Dermis blood vessel endothelial cell (primary cell): ENCODE measurements at places on chromosomes 11 and 22.
A peak's percentile ranks its signal among the peaks of the same experiment; 100 is the strongest.

DNA sequence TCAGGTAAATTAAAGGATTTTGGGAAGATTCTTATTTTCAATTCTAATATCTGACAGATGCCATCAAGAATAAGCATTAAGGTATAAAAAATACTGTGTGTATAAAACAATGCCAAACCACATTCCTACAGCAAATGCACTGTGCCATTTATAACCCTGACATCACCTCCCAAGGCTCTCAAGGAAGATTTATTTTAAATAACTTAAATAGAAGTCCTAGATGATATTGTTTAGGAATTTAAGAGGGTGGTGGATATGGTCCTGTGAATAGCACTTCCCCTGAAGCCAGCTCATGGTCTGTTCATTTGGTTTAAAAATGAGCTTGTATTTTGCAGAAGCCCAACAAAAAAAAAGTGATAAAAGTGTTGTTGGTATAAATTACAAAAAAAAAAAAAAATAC lies 32.1 kb downstream of the PPIL2 start:
- no peak for DNase-seq

DNA sequence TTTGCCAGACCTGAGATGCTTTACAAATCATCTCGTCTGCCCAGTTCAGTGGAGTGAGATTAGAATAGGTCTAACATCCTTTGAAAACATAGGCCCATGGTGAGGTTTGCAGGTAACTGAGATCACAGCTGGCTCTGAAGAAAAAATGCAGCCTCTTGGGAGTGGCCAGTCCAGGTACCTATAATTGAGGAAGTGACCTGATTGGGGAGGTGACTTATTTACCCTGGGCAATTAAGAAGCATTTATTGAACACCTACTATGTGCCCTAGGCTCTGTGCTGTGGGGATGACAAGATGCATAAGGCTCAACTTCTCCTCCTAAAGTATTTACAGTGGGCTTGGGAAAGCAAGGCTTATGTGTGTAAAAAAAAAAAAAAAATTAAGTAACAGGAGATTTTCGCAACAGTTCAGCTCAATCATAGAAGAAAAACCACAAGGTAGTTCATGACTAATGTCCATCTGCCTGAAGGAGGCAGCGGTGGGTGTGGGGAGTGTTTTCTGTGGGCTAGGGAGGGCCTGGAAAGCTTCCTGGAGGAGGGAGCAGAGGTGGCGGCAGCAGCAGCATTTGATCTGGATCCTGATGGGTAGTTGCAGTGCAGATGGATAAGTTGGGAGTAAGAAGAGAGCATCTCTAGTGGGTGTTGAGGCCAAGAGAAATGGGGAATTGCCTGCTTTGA lies 16.1 kb downstream of the MICAL2 start:
- DNase-seq = no peak

DNA sequence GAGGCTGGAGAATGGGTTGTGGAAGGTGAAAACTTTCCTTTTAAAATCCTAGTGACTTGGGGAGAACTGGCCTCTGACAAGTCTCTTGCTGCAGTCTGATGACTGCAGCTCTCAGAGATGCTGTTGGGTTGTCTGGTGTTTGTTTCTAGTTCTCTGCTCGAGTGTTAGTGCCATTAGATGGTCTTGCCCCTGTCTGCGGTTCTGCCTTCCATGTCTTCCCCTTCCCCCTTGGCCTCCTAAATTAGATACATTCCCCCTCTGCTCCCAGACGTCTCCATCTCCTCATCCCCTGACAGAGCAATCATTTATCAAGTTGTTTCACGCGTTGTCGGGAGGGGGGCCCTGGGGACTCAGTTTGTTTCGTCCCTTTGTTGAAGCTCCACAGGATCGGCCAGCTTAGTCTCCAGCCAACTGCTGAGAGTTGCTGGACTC lies 67.7 kb downstream of the CECR2 start:
- no peak for DNase-seq

DNA sequence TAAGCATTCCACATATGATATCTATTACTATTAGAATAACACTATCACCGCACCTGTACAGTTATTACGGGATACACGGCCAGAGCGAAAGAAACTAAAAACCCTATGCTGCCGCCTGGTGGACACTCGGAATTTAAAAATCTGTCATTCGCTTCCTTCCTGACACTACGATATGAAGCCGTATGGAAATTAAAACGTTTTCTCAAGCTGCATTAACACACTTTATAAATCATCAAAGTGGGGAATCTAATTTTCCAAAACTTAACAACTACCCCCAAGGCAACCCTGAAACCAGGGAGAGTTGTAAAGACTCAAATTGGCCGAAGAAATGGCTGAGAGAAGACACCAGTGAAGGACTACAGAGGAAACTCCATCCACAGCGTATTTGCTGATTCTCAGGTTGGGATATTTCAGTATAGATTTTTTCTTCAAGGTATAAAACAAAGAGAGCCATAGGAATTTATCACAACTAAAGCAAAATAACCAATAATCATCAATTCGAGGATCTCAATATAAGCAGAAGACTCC lies 1.4 kb downstream of the CCDC73 start:
- peak; percentile 65 for DNase-seq

GRCh38 chr11:44589301-44589700 lies 23.8 kb downstream of the CD82 start:
- DNase-seq = no peak

DNA sequence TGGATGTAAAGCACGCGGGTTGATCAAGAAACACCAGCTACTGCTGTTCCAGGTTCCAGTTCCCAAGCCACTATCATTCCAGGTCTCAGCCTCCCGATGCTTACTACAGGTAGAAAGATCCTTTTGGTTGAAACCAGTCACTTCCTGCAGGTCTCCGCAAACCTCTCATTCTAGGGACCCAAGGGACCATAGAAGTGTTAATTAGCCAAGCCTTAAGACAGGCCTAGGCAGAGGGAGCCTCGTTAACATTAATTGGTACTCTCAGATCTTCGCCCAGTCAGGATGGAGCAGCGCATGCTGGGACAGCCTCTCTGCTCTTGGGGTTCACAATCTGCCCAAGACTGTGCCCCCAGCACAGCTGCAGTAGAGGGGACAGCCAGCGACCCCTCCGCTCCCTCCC lies 11.2 kb upstream of the OAF start:
- no peak for DNase-seq

- peak; percentile 15 for DNase-seq
These were observed 710 bp upstream of the THY1 start for GRCh38 chr11:119423509-119424254.

DNA sequence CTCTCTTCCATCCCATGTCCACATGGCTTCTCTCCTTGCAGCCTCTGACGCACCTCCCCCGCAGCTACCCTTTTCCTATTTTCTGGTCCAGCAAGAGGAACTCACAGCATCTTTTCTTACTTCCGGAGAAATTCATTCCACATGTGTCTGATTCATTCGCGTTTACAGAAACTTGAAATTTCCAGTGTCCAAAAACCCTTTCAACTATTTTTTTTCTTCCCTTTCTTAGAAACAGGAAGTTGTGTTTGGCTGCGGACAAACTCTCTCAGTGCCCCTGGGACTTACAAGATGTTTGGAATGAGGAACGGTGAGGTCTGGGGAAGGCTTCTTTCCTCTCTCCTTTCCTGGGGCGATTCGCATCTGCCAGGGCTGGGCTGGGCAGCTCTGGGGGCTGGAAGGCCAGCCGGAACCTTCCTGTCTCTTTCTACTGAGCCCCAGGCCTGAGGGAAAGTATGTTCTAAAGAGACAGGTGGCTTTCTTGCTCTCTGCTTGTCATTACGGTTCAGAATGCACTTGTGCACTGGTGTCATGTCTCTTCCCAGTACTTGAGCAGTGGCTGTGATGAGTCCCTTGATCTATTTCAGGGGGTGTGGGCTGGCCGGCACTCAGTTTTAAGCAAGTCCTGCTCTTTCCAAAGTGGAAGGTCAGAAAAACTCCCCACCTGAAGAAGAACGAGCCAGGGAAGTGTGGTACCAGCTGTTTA lies 27.5 kb downstream of the ADAMTS8 start:
- no peak for DNase-seq

DNA sequence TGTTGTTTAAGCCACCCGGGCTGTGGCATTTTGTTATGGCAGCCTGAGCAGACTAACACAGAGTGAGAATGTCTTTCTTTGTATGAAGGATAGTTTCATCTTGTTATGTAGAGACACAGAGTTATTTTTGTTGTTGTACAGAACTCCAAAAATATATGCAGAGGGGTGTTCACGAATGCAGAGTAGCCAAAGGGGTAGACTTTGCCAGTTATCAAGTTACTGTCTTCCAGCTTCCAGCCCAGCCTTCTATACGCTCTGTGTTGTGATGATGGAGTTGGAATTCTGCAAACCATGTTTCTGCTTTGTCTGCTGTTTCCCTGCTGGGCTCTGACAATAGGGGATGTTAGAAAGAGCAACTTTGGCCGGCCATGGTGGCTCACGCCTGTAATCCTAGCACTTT lies 44.1 kb downstream of the RPS6KA4 start:
- no peak for DNase-seq

- DNase-seq = peak; percentile 73
These were observed 15.4 kb upstream of the SOX10 start for GRCh38 chr22:37999640-38000272.

DNA sequence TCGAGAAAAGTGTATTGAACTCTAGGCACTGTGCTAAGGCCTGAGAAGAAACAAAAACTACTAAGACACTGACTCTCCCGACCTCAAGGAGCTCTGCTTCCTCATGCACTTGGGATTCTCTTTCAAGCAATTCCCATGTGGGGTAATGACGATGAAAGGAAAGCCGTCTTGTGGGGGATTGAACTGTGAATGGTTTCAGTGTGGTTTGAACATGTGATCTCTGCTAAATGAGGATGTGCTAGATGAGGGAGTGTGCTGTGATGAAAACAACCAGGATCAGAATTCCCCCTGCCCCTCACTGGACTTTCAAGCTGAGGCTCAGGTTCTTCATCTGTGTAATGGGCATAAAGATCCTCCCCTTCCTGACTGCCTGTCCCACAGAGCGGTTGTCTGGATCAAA lies 74.9 kb downstream of the DEPDC5 start:
- DNase-seq = no peak

- DNase-seq = peak; percentile 67
These were observed 9.8 kb downstream of the NRXN2 start for GRCh38 chr11:64713016-64713707.

DNA sequence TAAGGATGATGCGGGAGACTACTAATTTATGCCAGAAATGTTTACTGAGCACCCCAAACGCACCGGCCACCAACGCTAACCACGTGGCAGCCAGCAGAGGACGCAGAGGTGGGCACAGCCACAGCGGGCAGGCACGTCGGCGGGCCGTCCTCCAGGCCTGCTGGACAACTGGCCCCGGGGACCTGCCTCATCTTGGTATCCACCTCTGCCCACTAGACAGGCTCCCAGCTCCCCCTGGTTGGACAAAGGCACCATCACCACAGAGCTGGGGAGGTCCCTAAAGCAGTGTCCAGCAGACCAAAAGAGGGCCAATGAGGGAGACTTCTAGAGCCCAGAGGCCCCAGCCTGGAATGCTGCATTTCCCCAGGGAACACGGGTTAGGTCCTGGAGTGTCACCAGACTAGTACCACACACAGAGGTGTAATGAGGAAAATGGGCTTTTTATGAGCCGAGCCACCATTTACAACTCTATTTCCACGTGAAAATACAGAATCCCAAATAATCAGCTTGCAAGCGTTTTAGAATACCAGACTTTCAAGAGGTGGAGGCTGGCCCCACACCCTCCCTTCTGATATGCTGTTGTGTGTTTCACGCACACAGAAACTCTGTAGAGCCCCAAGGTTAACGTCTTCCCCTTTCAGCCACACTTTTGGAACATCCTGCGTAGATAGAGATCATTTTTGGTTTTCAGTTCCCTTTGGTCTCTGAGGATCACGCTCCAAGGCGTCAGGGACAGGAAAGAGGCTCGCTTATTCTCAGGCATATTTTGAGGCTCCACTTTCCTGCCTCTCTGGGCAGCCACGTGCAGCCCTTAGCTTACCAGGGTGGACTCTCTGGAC lies 23.7 kb upstream of the BID start:
- DNase-seq = no peak

- DNase-seq = no peak
These were observed 704.8 kb downstream of the DLG2 start for GRCh38 chr11:84922212-84922805.

DNA sequence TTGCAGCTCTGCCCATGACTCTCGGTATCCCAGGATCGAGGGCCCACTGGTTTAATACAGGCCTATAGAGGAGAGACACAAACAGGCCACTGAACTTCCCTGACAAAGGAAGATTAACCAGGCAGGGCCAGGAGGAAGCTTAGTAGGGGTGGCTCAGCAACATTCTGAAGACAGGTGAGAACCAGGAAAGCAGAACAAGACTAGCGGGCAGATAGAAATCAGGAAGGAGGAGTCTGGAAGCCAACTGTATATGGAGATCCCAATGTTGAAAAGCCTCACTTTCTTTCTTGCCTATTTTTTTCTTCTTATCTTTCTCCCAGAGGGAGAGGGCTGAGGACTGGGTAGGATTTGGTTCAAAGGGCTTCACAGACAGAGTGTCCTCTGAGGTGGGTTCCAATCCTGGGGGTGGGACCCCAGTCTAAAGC lies 5.4 kb downstream of the PI4KA start:
- no peak for DNase-seq

DNA sequence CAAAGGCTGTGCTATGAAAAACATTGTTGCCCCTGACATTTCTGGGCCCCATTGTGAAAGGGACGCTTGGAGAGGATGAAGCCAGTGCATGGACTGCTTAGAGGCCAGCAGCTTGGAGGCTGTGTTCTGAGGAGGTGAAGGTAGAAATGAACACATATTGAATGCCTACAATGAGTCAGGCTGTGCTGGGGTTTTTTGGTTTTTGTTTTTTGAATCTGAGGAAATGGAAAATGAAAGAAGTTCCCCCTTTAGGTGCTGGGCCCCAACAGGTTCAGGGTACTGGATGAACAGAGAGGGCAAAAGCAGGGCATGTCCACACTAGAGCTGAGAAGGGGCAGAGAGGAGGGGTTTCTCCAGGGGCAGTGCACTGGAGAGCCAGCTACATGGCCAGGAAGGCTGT lies 166.1 kb upstream of the API5 start:
- DNase-seq = no peak

GRCh38 chr11:71120471-71120896 lies 131.9 kb downstream of the SHANK2 start:
- DNase-seq = no peak

GRCh38 chr11:109229682-109230081 lies 192.3 kb upstream of the C11orf87 start:
- DNase-seq = no peak
